Brain (organoid and tissue), 16 donors: ENCODE measurements at places on chromosomes 7 and 10.

DNA sequence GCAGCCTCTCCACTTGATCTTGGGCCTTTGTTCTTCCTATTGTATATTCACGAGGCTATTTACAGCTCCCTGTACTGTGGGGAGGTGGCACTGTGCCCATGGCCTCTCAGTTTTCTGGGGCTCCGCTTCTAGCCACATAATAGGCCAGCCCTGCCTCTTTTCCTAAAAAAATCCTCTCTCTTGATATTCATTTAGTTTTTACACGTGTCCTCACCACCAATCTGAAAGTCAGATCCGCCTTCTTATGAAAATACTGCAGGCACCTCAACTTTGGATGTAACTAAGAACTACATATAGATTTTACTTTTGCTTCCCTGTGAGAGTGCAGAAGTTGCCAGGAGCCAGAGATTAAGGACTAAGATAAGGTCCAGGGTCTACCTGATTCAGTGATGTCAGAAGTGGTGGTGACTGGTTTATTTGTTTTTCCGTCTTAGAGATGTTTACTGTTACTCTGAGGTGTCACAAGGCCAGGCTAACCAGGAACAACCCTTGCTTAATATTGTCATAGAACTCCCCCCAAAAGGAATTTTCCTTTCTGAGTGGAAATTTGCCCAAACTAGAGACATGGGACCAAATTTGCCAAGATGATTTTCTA lies 7.8 kb downstream of the BAMBI start:
- no peak for DNase-seq

DNA sequence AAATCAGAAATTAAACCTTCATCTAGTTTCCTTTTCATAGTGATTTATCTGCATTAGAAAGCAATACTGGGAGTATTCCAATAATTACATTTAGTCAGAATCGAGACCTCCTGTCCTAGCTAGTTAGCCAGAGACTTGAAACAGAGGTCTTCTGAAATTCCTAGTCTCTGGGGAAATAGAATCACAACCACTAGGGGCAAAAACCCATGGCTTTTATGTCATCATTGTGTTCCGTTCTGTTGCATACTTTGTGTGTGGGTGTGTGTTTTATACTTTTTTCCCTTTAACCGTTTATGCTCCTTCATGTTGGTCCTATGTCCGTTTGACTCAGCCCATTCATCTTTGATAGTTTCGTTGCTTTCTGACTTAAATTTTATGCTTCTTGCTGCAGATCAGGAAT lies 79.8 kb downstream of the RALA start:
- DNase-seq, result no peak

DNA sequence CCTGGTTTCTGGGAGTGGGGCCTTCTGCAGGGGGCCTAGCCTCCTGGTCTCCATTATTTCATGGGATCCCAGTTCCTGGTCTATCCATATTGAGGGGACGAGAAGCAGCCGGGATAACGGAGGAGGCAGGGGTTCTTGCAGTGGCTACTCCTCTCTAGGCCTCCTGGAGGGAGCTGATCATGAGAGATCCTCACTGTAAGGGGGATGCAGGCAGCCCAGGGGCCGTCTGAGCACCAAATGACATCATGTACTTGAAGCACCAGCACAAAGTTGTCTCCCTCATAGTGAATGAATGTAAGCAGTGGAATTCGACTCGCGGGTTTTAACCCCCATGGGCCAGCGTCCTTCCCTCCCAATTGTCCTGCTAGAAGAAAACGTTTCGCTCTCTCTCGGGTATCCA lies 964 bp upstream of the ADCY1 start:
- DNase-seq, result no peak

- peak; percentile 56 for DNase-seq
Observed at GRCh38 chr7:132065193-132065988, 509.0 kb upstream of the PODXL start.

DNA sequence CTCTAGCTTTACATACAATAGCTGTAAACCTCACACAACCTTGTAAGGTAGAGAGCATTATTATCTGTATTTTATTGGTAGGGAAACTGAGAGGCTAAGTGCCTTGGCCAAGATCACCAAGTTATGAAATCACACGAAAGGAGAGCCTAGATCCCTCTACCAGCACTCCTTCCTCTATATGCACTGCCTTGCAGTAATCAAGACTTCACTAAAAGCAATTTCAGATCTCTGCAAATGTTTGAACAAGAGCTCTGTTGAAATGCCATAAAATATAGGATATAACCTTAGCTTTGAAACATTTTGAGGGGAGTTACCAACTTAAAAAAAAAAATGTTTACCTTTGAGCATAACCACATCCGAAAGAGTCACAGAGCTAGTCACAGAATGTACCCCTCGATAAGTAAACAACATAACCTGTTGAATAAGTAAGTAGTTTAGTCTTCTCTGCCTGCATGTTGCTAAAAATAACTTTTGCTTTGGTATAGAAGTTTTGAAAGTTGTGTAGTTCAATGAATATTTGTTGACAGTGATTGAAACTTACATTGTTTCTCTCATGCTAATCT lies 709.4 kb downstream of the AUTS2 start:
- no peak for DNase-seq

DNA sequence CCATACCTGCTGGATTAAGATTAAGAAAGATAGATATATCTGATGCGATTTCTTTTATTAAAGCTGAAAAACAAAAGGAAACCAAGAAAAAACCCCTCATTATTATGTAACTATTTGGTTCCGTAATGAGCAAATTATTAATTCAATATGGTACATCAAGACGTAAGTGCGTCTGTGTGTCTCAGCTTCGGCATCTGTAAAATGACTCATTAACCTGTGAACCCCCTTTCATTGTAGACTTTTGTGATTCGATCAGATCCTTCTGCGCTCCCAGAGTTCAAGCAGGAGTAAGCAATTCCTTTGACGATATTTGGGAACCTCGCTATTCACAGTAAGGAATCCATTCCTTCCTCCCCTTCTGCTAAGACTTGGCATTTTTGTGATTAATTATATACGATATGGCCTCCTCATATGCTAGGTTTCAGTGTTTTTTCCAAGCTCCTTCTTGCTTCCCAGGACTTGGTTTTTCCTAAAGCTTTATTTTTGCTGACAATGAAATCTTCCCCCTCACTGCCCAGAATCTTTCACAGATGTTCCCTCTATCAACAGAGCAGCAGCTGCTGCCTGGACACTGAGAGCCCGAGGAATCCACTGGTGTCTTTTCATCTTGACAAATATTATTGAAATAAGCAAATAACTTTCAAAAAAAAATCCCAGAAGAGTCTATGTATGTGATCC lies 171.7 kb upstream of the CELF2 start:
- DNase-seq, result no peak

- no peak for DNase-seq
Observed at GRCh38 chr7:30851651-30852307, 59.9 kb upstream of the AQP1 start.

GRCh38 chr10:129728905-129729795 lies 234.9 kb downstream of the EBF3 start:
- peak; percentile 86 for DNase-seq
